ENCODE measurements at places on chromosomes 1 and 21.

DNA sequence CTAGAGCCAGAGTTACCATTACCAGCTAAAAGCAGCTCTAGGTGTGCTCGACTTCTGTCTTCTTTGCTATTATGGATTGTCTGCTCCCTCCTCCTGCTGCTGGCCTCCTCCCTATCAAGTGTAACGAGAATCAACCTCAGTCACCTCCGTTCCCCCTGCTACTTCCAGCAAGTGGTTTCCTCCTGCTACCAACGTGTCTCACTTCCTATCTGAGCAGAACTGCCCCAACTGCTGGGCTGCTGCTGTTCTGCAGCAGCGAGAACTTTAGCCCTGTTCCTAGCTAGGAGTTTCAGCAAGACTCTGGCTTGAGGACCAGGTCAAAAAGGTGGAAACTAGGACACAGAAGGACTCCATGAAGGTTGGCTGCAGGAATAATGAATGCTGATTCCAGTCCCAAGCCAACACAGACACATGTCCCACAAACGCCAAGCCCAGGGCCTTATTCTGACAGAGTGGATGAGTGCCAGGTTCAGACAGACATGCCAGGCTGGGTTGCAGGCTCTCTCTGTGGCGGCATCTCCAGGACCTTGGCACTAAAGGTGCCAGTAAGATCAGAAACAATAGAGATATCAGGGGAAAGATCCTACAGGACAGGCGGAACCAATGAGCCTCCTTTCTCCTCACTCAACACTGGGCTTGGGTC lies 46.9 kb downstream of the CD34 start:
- no peak for DNase-seq

DNA sequence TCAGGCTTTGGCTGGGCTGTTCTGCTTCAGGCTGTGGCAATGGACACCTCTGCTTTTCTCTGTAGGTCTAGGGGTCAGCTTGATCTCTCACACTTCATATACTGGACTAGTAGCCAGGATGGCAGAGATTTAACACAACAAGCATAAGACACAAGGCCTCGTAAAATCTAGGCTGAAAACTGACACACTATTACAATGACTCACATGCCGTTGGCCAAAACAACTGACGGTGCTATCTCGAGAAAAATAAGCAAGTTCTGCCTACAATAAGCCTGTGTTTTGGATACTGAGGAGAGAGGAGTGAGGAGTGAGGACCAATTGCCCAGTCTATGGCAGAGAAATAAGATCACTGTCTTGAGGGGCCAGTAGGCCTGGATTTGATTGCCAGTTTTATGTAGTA lies 840.7 kb upstream of the ADAMTS5 start:
- peak; percentile 32 for DNase-seq

DNA sequence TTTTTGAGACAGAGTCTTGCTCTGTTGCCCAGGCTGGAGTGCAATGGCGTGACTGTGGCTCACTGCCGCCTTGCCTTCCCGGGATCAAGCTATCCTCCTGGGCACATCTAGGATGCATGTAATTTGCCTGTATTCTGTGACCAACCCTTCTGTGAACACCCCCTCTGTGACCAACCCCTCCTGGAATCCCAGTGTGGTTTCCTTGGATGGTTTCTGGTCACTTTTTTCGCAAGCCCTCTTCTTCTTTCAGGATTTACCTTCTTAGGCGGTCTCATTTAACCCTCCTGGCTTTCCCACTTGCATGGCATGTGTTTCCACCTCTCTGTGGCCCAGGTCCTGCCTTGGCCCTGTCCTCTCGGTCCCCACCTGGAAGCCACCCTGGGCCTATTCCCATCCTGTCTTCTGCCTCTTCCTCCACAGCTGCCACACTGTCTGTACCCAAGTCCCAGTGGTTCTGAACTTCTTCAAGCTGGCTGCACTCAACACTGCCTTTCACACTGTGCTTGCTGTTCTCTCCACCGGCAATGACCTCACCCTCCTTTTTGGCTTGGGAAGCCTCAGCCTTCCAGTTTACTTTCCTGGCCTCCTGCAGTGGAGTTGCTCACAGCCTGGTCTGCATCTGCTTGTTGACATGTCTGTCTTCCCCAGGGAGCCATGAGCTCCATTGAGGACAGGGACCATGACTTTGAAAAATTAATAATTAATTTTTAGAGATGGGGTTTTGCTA lies 57.0 kb downstream of the DISC1 start:
- DNase-seq = no peak

GRCh38 chr1:153345187-153346076 lies 3.2 kb downstream of the PGLYRP4 start:
- DNase-seq = no peak

DNA sequence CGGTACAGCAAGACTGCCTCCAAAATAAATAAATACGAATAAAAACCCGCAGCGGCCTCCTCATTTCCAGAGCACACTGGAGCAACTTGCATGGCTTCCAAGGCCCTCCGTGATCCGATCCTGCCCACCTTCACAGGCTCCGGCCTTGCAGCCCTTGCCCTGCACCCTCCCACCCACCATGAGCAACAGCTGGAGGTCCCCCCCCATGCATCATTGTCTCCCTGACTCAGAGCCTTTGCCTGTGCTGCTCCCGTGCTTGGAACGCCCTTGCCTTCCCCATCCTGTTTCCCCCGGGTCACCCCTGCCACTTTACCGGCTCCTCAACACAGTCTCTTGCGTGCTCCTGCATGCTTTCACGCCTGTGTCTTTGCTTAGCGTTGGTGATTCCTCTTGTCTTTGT lies 71.0 kb upstream of the ANGPTL1 start:
- DNase-seq = no peak

- no peak for DNase-seq
These were observed 301.8 kb downstream of the KCNT2 start for GRCh38 chr1:196306421-196306820.

DNA sequence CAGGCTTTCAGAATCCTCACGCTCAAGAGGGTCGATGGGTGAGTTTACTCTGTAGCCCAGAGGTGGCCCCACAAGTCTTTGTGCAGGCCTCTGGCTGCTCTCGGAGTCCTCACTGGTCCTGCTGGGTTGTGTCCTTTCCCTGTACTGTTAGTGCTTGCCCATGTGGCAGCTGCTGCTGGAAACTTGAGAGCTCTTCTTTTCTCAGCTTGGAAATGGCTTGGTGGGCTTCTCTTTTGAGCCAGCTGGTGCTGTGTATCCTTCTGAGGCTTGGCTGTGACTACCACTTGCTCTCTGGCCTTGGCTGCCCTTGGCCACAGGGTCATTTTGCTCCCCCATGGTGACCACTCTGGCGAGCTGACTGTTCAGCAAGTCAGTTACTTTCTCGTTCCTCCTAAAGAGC lies 82.2 kb upstream of the LMO4 start:
- DNase-seq = no peak

DNA sequence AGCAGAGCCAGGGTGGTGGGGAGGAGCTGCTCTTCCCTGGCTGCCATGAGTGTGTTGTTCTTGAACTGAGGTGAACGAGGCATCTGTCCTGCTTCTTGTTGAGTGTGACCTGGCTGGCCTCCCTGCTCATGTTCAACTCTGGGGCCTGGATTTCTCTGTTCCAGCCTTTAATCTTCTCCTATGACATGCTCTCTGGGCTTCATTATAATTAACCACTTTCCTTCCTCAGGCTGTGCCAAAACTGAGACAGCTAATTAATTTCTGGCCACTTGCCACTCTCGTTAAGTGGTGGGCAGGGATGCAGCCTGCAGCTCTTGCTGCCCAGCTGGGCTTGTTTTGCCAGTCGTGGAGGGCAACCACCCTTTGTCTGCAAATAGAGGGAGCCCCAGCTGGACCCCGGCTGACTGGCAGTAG lies 23.3 kb downstream of the OPRD1 start:
- no peak for DNase-seq

GRCh38 chr1:164659621-164660411 lies 100.8 kb downstream of the PBX1 start:
- no peak for DNase-seq

GRCh38 chr1:171521567-171521966 lies 36.2 kb downstream of the PRRC2C start:
- DNase-seq = no peak

DNA sequence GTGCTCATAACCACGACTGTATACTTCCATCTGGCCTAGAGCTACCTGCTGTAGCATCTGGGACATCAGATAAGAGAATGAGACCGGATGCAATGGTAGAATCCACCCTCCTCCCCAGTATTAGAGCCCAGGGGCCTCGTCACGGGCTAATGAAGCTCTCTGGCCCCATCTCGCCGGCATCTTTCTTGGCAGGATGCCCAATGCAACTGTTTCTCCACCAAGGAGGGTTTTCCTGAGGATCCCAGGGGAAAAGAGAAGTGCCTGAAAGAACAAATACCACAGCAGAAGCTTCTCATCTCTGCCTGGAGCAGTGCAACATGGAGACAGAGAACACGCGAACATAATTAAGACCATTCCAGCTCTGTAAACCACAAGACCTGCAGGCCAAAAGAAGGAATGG lies 80.0 kb downstream of the VWA5B1 start:
- no peak for DNase-seq

DNA sequence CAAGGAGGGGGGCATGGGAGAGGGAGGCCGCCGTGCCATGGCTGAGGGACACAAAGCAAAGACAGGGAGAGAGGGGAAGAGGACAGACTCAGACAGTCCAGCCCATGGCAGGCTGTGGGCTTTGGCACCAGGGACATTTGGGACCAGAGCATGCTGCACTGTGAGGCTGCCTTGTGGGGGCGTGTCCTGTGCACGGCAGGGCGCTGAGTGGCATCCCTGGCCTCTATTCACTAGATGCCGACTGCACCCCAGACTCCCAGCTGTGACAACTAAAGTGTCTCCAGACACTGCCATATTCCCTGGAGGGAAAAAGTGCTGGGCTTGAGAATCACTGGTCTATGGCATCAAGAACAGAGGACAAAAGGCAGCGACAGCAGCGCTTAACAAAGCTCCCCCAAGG lies 18.6 kb upstream of the PRDM15 start:
- no peak for DNase-seq

- no peak for DNase-seq
These were observed 252.2 kb downstream of the RPS6KC1 start for GRCh38 chr1:213303286-213303685.

DNA sequence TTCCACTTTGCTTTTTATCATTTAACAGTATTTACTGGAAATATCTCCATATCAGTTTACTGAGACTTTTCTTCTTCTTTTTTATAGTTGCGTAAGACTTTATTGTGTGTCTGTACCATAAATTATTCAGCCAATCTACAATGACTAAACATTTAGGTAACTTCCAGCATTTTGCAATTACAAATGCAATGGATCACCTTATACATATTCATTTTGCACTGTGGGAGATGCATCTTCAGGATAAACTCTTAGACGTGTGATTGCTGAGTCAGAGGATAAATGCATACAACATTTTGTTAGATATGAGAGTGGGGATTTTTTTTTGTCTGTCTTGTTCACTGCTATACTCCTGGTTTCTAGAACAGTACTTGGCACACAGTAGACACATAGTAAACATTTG lies 95.7 kb upstream of the GCLM start:
- DNase-seq = no peak

DNA sequence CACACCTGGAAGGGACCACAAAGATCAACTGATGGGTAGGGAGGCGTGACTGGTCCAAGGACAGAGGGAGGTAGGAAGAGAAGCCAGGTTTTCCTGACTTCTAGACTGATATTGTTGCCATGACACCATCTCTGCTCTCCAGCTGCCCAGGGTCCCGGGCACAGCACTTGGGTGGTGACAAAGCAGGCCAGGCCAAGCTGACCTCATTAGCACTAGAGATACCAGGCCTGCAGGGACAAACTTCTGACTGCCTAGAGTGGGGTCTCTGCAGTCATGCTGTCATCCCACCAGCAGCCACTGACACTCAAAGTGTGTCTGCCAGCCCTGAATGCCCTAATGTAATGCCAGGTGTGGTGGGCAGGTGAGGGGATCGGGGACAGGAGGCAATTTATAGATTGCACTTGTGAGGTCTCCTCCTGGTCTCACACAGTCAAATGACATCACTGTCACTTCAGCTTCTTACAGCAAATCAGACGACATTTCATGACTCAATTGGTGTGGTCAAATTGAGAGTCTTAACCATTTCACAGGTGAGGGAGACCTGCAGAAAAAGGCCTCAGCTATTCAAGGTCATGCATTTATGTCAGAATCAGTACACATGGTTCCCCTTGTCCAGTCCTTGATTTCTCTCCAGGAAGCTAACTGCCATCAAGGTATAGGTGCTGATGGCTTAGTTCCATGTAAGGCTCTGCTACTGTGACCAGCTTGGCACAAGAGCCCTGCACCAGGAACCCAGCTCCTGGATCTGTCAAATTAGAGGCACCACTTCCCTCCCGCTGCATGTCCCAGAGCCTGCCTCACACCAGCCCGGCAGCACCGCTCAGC lies 2.7 kb downstream of the SLC9A1 start:
- DNase-seq = peak; percentile 15

DNA sequence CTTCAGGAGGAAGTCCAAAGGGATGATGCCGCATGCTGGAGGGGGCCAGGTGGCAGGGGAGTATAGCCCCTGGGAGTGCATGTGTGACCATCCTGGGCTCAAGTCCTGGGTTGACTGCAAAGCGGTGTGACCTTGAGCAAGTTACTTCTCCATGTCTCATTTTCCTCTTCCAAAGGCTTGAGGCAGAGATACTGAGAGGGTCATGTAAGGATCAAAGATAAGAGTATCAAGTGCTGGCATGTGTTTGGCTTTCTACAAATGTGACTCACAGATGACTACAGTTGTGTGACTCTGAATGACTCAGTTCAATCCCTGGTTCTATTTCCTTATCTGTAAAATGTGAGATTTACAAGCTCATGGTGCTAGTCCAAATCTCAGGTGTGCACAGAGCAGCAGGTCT lies 26.1 kb downstream of the PROK1 start:
- DNase-seq = peak; percentile 79
